ENCODE measurements at places on chromosomes 3 and 15.
A peak's percentile ranks its signal among the peaks of the same experiment; 100 is the strongest.

- no peak for DNase-seq
Observed at GRCh38 chr3:172203522-172204258, 164.3 kb downstream of the FNDC3B start.

DNA sequence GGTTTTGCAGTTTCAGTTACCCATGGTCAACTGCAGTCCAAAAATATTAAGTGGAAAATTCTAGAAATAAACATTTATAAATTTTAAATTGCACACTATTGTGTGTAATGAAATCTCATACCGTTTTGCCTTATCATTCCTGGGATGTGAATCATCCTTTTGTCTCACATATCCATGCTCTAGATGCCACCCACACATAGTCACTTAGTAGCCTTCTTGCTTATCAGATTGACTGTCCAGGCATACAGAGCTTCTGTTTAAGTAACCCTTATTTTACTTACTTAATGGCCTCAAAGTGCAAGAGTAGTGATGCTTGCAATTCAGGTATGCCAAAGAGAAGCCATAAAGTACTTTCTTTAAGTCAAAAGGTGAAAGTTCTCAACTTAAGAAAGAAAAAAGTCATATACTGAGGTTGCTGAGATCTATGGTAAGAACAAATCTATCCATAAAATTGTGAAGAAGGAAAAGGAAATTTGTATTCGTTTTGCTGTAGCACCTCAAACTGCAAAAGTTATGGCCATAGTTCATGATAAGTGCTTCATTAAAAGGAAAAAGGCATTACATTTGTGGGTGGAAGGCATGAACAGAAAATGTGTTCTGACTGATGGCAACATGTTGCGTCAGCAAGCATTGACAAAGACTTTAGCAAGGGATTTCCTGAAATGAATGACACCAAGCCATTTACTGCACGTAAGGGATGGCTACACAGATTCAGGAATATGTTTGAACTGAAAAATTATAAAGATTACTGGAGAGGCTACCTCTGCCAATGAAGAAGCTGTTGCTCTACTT lies 43.8 kb downstream of the SPATA16 start:
- peak; percentile 23 for DNase-seq

GRCh38 chr15:54026891-54027290 lies 48.6 kb downstream of the UNC13C start:
- no peak for DNase-seq

GRCh38 chr15:63391669-63392360 lies 10.2 kb upstream of the CA12 start:
- DNase-seq = no peak

DNA sequence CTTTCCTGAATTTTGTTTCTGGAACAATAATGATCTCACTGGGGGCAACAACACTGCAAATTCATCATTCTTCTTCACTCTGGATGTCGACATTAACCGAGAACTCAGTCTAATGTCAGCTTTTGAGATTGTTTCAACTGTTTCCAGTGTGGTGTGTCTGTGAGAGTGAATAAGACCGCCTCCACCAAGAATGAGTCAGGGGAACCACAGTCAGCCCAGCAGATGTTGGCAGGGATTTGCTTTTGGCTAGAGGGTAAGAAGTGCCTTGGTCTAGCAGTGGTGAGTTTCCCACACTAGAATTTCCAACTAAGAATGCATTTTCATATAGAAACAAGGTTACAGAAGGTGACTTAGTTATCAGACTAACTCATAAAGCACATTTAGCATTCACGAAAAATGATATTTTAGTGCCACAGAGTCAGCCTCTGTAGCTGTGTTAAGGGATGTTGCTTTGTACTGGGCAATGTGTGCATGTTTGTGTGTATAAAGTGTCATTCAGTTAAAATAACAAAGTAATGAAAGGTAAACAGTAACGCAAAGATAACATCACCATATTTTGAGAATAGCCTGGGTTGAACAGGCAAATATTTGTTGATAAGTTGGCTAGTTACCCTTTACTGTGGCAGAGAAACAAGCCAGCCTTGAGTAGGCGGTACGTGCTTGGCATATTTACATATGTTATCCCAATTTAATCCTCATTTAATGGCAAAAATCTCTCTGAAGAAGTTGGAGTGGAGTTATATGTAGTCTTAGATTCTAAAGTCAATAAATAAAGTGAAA lies 33.8 kb downstream of the DRD3 start:
- peak; percentile 93 for DNase-seq

- DNase-seq = no peak
Observed at GRCh38 chr15:82640672-82641071, 6.5 kb downstream of the CPEB1 start.

GRCh38 chr15:41971089-41971894 lies 1.1 kb downstream of the EHD4 start:
- DNase-seq = peak; percentile 67

DNA sequence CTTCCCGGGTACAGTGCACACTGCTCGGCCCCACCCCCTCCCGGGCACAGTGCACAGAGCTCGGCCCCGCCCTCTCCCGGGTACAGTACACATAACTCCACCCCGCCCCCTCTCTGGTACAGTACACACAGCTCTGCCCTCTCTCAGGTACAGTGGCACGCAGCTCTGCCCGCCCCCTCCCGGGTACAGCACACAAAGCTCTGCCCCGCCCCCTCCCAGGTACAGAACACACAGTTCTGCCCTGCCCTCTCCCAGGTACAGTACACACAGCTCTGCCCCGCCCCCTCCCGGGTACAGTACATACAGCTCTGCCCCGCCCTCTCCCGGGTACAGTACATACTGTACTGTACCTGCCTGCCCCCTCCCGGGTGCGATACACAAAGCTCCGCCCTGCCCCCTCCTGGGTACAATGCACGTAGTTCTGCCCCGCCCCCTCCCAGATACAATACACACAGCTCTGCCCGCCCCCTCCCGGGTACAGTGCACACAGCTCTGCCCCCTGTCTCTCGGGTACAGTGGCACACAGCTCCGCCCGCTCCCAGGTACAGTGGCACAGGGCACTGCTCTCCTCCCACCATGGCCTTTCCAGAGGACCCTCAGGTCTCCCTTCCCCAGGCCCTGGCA lies 16.4 kb upstream of the PRR20G start:
- no peak for DNase-seq

- peak; percentile 68 for DNase-seq
Observed at GRCh38 chr3:30518872-30519271, 87.5 kb upstream of the TGFBR2 start.

- DNase-seq = no peak
Observed at GRCh38 chr3:84110787-84111186, 848.0 kb upstream of the CADM2 start.

All from fibroblast of pulmonary artery (primary cell).